Right atrium auricular region (tissue), 2 donors: ENCODE measurements at places on chromosomes 16 and 17.

DNA sequence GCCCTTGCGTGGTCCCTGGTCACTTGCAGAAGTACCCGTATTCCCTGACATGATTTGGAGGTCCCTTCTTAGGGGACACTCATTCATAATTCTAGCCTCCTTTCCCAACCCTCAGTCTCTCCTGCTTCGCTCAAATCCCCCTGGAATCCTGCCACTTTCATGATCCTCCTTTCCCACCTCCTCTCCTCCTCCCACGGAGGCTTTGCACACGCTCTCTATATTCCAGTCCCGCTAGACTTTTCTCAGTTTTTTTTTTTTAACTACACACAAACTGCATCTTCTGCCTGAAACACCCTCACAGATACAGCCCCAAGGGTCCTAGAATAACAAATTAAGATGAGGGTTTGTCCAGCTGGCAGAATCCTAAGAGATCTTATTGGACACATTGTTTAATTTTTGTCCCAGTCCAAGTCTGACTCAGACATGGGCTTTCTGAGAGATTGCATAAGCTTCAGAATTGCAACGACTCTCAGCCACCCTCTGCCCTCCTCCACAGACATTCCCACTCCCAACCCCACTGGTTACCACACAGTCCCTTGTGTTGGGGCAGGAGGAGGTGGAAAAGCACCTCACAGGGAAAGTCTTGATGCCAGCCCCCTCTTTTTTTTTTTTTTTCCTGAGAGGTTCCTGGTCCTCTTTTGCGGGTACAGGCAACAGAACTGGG lies 739.5 kb upstream of the EEF2KMT start:
- no peak for DNase-seq

DNA sequence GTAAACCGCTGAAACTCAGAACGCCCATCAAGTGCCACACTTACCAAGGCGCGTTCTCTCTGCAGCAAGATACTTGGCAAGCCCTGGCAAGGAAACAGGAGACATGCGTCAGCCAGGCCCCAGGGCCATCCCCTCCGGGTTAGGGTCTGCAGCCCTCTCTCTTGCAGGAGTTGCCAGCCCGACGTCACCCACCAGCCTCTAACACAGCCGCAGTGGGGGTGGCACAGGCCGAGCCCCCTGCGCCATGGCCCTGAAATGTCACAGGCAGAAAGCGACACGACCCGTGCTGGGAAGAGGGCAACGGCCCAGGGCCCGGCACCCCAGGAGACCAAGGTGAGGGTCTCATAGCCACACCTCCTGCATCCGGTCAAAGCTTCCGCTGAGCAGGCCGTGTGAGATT lies 21.9 kb downstream of the ELAC2 start:
- DNase-seq: no peak

DNA sequence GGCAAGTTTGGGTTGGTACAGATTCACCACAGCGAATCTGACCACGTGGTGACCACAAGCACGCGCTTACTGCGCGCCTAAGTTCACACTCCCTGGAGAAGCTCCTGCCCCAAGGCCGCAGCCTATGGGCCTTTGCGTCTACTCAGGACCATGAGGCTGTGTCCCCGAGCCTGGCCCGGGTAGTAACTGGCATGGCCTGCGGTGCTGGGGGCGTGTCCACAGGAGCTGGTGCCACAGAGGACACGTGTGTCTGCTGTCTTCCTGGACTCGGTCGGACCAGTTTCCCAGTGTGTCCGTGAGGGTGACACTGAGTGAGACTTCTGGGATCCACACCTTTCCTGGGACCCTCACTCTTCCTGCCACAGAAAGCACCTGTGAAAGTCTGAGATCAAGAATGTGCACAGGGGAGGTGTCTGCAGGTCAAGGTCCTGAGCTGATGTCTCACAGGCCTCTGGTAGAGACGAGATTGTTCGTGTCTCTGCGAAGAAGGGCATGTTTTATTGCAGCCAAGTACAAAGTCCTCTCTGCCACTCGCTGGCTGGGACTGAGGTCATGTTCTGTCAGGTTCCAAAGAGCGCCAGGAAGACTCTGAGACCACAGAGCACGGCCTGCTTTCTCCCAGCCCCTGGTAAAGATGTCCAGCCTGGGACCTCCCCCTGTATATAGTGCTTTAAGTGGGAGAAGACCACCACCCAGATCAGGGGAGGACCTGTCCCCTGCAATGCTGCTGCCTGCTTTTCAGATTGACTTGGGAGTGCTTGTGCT lies 25.2 kb upstream of the CAPN15 start:
- DNase-seq: no peak

- no peak for DNase-seq
These were observed 13.0 kb downstream of the CCDC182 start for GRCh38 chr17:57732062-57732461.

- DNase-seq: no peak
These were observed 82.8 kb downstream of the AATF start for GRCh38 chr17:37031493-37032083.
